Panc1 (cell line): ENCODE measurements at places on chromosomes 6 and 20. TPM values are rescaled to one million over a fixed set of nuclear protein-coding genes. Genes with fewer than 3 reads are reported as not detected.

COL9A3 gene
- total RNA-seq: 46.6 TPM

SLC17A4 gene
- total RNA-seq: not detected

C20orf204 gene
- 1.9 TPM for total RNA-seq

CBFA2T2 gene
- total RNA-seq: 16.3 TPM

PRKN gene
- total RNA-seq: 0.46 TPM

HLA-G gene
- 0.62 TPM for total RNA-seq

PHACTR1 gene
- total RNA-seq: 0.05 TPM

HAO1 gene
- total RNA-seq: 0.13 TPM

DAAM2 gene
- total RNA-seq: not detected

PTCRA gene
- not detected for total RNA-seq

SIRPD gene
- total RNA-seq: not detected

APOBEC2 gene
- not detected for total RNA-seq

SNAP91 gene
- 0.95 TPM for total RNA-seq

DSN1 gene
- total RNA-seq: 27.2 TPM

RIMS4 gene
- total RNA-seq: 4.0 TPM

MACROD2 gene
- total RNA-seq: 1.2 TPM

BCAS1 gene
- total RNA-seq: 3.1 TPM

HNF4A gene
- total RNA-seq: 0.28 TPM

PRND gene
- total RNA-seq: not detected

UBD gene
- 0.54 TPM for total RNA-seq

PTK6 gene
- 6.5 TPM for total RNA-seq

DHX16 gene
- 44.5 TPM for total RNA-seq

SLC22A2 gene
- not detected for total RNA-seq

HLA-DMB gene
- total RNA-seq: 0.44 TPM

STMND1 gene
- not detected for total RNA-seq

LST1 gene
- total RNA-seq: not detected

EFCAB8 gene
- total RNA-seq: 1.1 TPM

PDE7B gene
- total RNA-seq: 0.03 TPM

E2F1 gene
- total RNA-seq: 64.2 TPM

SLC17A9 gene
- 0.28 TPM for total RNA-seq

DUSP22 gene
- 34.8 TPM for total RNA-seq

TMC2 gene
- not detected for total RNA-seq

HFE gene
- total RNA-seq: 12.1 TPM

C20orf141 gene
- total RNA-seq: not detected

TRIM31 gene
- total RNA-seq: not detected

HMGN3 gene
- total RNA-seq: 52.0 TPM

NMBR gene
- total RNA-seq: not detected

EIF2S2 gene
- total RNA-seq: 82.0 TPM

RPS6KA2 gene
- 4.1 TPM for total RNA-seq

PARD6B gene
- total RNA-seq: 132 TPM

TRIM10 gene
- not detected for total RNA-seq

EMILIN3 gene
- 0.54 TPM for total RNA-seq

WFDC2 gene
- 1.6 TPM for total RNA-seq

SLC25A27 gene
- total RNA-seq: 0.77 TPM

GPR63 gene
- 0.95 TPM for total RNA-seq

C20orf202 gene
- not detected for total RNA-seq

TRMT11 gene
- 34.3 TPM for total RNA-seq

DYNLT2 gene
- 2.1 TPM for total RNA-seq

OPN5 gene
- not detected for total RNA-seq

LY6G5B gene
- 21.2 TPM for total RNA-seq

PPP1R16B gene
- 0.92 TPM for total RNA-seq

FERMT1 gene
- 0.95 TPM for total RNA-seq

ZBTB22 gene
- 16.0 TPM for total RNA-seq

PHACTR3 gene
- 0.10 TPM for total RNA-seq

TTPAL gene
- 37.4 TPM for total RNA-seq
